ENCODE measurements at places on chromosomes 3 and 15.

DNA sequence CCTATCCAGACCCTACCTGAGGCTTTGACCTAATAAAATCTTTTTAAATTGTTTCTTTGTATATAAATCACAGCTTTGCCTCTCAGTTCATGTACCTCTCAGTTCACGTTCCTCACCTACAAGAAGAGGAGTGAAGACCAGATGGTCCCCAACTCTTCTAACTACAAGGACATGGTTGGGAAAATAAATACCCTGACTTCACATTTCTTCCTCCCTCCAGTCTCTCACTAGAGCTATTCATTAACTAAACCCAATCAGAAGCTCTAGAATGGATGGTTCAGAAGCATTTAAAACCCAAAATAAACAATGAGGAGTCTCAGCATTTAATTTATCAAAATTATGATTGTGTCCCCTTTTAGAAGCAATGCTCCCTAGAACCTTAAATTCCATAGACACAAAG, 97.3 kb upstream of the AGTR1 start:
- no peak for DNase-seq

DNA sequence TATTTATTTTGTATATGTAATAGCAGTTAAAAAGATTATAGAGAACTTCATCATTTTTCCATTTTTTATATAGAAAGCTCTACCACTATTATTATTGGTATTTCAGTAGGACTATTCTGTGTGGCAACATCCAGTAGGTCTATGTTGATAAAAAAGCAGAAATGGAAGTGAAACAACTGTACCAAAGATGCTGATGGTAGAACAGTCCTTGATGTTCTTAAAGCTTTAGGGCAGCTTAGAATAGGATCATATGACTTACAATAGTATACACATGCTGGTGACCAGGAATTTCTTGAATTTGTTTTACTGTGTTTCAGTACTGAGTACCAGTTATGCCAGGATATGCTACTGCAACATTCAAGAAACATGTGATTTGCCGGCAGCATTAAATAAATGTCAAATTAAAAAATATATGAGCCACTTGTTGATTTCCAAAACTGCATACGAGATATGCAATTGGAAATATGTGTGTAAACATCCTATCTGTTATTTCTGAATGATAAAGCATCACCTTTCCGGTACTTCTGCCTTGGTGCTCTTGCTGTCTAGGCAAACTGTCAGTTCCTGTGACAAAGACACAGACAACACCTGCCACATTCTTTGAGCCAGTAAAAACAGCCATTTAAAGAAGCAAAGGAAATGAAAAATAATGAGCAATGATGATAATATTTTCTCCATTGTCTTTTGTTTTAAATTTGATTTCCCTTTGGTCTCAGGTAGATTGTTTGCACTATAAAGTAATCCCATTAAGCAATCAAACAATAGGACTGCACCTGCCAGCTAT, 649.2 kb downstream of the ZPLD1 start:
- DNase-seq: no peak

DNA sequence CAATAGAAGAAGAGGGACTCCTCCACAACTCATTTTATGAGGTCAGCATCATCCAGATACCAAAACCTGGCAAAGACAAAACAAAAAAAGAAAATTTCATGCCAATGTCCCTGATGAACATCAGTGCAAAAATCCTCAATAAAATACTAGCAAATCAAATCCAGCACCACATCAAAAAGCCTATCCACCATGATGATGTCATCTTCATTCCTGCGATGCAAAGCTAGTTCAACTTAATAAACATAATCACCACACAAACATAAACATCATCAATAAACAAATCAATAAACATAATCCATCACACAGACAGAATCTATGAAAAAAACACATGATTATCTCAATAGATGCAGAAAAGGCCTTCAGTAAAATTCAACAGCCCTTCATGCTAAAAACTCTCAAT, 342.1 kb downstream of the RSL24D1 start:
- DNase-seq: no peak

DNA sequence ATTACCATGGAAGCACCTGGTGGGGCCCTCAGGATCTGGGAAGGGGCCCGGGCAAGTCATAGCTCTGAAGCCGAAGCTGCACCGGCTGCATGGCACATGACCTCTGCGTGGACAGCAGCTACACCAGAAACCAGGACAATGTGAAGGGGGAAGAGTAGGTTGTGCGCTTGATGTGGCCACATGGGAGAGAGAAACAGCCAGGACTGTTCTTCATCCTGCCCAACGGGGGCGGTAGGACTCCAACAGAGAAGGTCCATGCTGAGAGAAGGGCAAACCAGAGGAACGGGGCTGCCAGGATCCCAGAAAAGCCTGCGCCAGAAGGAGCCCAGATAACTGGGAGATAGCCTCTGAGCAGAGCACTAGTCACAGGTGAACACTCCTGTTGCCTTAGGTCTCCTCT, 54.9 kb upstream of the PRR20G start:
- no peak for DNase-seq

GRCh38 chr3:73255609-73256029, 194.2 kb downstream of the EBLN2 start:
- DNase-seq: peak; percentile 29

DNA sequence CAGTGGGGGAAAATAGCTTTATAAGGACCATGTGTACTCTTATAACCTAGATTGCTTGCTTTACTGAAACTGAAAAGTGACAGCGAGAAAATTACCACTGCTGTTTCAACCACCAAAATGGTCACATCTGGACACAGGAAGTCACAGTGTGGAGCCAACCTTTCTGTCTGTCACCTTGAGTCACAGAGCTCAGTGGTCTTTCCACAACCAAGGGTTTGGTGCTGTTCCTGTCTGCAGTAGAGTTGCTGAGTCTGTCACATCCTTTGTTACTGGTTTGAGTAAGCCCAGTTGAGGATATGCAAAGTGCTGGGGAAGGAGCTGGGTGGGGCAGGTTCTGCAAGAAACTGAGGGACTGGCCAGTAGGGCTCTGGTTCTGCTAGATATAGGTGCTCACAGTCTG, 139.1 kb upstream of the EIF1B start:
- DNase-seq: no peak

DNA sequence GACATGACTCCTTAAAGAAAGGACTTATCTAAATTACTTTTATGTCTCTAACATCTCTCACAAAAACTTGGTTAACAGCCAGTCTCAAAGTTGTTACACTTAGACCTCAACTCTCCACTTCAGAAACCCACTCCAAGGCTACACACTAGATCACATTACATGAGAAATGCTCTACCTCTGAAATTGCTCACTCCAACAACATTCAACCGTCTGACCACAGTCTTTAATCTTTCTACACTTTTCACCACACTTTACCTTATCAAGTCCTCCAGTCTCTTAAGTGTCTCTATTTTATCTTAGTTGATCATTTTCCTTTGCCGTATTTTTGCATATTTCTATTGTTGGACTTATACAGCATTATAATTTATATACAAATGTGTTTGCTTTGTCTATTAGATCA, 5.8 kb downstream of the SLC12A6 start:
- no peak for DNase-seq

- no peak for DNase-seq
Observed at GRCh38 chr3:43629741-43630140, 7.9 kb upstream of the ANO10 start.

- no peak for DNase-seq
Observed at GRCh38 chr3:71801986-71802385, 17.0 kb upstream of the PROK2 start.

DNA sequence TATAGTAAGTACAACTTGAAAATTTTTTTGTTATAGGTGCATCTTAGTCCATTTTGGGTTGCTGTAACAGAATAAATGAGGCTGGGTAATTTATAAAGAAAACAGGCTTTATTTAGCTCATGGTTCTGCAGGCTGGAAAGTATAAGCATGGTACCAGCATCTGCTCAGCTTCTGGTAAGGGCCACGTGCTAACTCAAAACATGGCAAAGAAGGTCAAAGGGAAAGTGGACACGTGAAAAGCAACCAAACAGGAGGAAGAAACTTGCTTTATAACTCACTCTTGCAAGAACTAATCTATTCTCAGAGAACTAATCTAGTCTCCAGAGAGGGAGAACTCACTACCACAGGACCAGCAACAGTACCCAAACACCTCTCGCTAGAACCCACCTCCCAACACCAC, 9.1 kb downstream of the HDGFL3 start:
- no peak for DNase-seq

- DNase-seq: no peak
Observed at GRCh38 chr3:58008141-58009025, at the start of gene FLNB. TSS of gene FLNB (plus strand) at chr3:58008422. CDS start at chr3:58008565, 143 bp downstream.

DNA sequence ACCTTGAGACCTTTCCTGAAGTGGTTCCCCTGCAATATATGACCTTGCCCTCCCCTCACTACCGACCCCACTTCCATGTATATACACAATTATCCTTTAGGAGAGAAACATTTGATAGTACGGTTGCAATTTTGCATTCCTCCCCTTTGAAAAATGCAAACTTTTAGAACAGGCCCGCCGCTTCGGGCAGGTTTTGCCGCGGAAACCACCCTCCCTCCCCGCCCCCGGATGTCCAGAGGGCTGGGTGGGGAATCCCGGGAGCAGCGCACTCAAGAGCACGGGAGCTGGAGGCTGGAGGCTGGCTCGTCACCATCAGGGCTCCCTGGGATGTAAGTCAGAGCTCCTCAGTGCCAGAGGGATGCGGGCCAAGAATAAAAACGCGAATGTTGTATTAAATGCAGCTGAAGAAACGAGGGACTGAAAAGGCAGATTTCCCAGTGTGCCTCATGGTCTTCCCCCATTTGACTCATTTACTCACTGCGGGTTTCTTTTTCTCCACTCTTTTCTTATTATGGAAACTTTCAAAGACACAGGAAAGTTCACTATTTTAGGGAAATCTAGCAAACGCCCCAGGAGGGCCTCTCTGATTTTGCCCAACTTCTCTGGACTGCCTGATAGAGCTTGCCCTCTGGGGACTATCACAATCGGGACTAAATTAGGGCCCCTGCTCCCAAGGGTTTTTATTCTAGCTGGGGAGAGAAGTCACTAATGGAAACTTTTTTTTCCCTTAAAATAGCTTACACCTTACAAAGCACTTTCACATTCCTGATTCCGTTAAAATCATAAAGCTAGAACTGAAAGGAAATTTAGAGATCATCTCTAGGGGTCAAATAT, 2.9 kb upstream of the USP3 start:
- DNase-seq: peak; percentile 80

DNA sequence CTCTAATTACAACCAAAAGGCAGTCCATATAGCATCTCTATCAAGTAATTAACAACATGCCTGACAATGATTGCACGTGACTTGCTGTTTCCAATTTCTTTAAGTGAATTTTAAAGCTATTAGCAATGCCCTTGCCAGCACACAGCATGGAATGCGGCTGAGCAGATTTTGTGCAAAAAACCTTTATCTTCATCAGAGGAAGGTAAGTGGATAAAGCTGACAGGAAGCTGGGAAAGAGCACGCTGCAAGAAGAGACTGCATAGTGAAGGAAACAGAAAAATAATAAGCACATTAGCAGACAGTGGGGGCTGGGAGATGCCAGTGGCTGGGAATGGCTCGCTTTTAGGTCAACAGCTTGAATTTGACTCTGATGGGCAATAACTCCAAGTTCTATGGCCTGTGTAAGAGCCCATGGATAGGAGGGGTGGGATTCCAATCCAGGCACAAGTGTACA, 138.8 kb downstream of the PDZRN3 start:
- no peak for DNase-seq

DNA sequence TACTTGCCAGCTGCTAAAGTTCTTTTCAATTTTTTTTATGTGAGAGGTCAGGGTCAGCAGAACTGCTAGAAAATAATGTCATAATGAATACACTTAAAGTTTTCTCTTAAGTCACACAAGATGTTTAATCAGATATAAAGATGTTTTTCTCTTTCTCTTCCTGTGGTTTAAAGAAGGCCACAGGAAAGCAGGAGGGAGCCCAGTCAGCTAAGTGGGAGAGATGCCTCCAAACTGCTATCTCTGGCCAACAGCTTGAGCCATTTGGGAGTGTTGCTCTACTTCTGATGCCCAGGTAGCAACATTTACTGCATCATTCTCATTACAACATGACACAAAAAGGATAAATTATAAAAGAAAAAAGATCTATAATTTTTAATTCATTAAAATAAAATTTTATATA, 45.7 kb upstream of the NLGN1 start:
- no peak for DNase-seq

DNA sequence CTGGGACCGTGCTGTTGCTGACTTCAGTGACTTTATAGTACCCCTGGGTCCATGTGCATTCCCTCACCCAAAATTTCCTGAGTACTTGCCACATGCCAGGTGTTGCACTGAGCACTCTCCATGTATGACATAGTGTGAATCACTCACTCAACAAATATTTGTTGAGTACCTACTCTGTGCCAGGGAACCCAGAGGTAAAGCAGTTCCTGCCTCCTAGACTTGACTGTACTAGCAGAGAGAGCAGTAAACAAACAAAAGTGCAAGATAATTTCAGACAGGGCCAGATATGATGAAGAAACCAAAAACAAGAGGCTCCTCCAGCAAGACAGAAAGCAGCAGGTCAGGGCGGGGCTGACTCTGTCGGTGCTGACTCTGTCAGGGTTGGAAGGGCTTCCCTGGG, 12.2 kb downstream of the TGM4 start:
- DNase-seq: no peak

DNA sequence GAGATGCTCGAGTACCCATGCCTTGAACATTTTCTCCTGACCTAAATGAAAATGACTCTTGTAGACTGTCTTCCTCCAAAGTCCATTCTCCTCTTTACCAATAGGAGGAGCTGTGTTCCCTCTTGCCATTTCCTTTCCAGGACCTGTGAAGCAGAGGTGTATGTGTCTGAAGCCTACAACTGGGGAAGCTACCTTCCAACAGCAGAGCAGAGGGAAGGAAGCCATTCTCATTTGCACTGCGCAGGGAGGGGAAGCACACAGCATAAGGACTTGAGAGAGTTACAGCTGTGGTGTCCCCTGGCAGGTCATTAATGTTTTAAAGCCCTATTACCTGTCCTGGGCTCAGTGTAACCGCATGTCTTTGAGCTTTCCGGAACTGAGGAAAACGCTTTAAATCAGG, 38.7 kb downstream of the HSPBAP1 start:
- DNase-seq: no peak

- DNase-seq: no peak
Observed at GRCh38 chr3:183854318-183855035, 29.1 kb upstream of the MAP6D1 start.

DNA sequence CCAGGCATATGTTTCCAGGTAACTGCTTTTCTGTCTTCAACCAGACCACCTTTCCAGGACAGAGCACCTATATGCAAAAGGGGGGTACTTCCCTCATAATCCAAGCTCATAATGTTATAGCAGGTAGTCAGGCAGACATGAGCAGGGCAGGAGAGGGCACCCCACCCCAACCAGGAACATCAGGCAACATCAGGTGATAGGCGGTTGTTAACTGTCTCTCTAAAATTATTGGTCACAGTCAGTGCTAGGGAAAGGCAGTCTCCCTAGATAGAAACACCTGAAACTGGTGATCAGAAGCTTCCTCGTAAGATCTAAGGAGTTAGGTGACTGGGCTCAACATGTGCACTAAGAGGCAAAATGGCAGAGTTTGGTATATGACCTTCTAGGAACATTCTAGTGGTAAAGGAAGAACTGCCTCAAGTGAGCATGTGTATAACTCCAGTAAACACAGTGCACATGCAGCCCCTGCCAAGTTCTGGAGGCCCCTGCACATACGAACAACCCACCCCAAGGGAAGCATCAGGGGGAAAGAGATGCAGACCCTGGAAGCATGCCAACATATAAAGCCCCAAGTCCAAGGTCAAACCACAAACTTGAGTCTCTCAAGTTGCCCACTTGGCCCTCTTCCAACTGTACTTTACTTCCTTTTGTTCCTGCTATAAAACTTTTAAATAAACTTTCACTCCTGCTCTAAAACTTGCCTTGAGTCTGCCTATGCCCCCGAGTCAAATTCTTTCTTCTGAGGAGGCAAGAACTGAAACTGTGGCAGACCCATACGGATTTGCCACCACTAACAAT, 270.9 kb downstream of the ULK4 start:
- no peak for DNase-seq

GRCh38 chr3:77541203-77541922, 501.5 kb downstream of the ROBO2 start:
- no peak for DNase-seq
